Suprapubic skin (tissue), 4 donors: ENCODE measurements at places on chromosomes 13 and 19. TPM values are rescaled to one million over a fixed set of nuclear protein-coding genes. Genes with fewer than 3 reads are reported as not detected.

TSC22D1 gene
- 70.3 TPM for total RNA-seq

ZNF841 gene
- total RNA-seq = 33.7 TPM

CYP2F1 gene
- not detected for total RNA-seq

RUBCNL gene
- 0.57 TPM for total RNA-seq

RXFP2 gene
- total RNA-seq = not detected

ZIM2 gene
- total RNA-seq = not detected

NDFIP2 gene
- 94.4 TPM for total RNA-seq

RB1 gene
- total RNA-seq = 18.7 TPM

CPB2 gene
- not detected for total RNA-seq

PINLYP gene
- 4.7 TPM for total RNA-seq

SERPINE3 gene
- total RNA-seq = not detected

PRR20D gene
- total RNA-seq = not detected

ISYNA1 gene
- total RNA-seq = 27.4 TPM

ZGLP1 gene
- 1.4 TPM for total RNA-seq

COX6B2 gene
- 0.47 TPM for total RNA-seq

CEBPA gene
- total RNA-seq = 360 TPM

GJA3 gene
- total RNA-seq = 0.30 TPM

PODNL1 gene
- 2.3 TPM for total RNA-seq

ZNF154 gene
- total RNA-seq = 1.3 TPM

KLK12 gene
- total RNA-seq = not detected

THSD8 gene
- total RNA-seq = not detected

CLEC4M gene
- total RNA-seq = not detected

RGCC gene
- 145 TPM for total RNA-seq

SHKBP1 gene
- total RNA-seq = 49.6 TPM

SWSAP1 gene
- 3.4 TPM for total RNA-seq

TPT1 gene
- 2,729 TPM for total RNA-seq

FPR3 gene
- total RNA-seq = 2.3 TPM

ITGBL1 gene
- total RNA-seq = 9.0 TPM

PABPC3 gene
- total RNA-seq = not detected

STAP2 gene
- total RNA-seq = 83.8 TPM

CACNA1A gene
- 0.42 TPM for total RNA-seq

SIGLEC9 gene
- not detected for total RNA-seq

POU4F1 gene
- not detected for total RNA-seq

MYDGF gene
- total RNA-seq = 28.4 TPM

F10 gene
- total RNA-seq = 4.9 TPM

IZUMO2 gene
- total RNA-seq = not detected

RFPL4A gene
- total RNA-seq = not detected

SCN1B gene
- total RNA-seq = 2.4 TPM

BST2 gene
- total RNA-seq = 19.7 TPM

ZSCAN4 gene
- 3.9 TPM for total RNA-seq

RUVBL2 gene
- 37.3 TPM for total RNA-seq

UBE2L5 gene
- total RNA-seq = 0.34 TPM

CNFN gene
- total RNA-seq = 353 TPM

EPSTI1 gene
- 0.53 TPM for total RNA-seq

MUC16 gene
- total RNA-seq = 0.38 TPM

VAV1 gene
- total RNA-seq = 1.1 TPM

PRRG2 gene
- 18.9 TPM for total RNA-seq

MCF2L gene
- total RNA-seq = 25.4 TPM

EBPL gene
- 130 TPM for total RNA-seq

SIGLEC14 gene
- total RNA-seq = 0.72 TPM

OXGR1 gene
- 3.8 TPM for total RNA-seq
